ENCODE measurements at places on chromosomes 11 and 22.

DNA sequence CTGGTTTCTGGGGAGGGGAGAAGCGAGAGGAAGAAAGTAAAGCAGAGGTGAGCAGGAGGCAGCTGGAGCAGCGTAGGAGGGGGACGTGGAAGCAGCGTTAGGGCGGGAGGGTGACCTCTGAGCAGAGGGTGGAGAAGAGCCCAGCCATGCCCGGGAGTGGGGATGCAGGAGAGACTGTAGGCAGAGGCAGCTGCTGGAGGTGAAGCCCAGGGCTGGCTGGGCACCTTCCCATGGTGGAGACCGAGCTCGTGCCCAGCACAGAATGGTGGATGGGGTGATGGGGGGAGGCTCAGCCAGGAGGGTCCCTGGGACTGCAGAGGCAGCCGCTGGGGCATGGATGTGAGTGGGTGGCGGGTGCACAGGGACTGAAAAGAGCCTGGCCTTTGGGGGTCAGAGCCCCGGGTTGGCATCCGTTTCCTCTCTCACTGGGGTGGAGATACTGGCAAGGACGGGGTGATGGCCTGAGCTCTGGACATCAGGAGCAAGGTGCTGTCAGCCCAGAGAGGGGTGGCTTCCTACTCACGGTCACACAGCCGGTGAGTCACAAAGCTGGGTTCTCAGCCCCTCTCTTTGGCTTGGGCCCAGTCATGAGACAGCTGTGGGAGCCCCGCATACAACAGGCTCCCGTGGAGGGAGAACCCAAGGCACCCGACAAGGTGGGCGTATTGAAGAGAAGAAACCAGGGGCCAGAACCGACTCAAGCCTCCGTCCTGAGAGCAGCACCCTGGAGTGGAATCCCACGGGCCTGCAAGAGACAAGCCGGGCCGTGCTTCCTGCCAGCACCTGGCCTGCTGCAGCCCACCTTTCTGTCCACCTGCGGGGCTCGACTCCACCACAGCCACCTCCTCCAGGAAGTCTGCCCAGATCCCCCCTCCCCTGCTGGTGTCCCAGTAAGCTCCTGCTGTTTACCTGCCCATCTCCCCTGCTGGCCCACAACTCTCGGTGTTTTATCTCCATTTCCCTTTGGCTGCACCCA, 45.8 kb upstream of the FGF3 start:
- no peak for DNase-seq

- no peak for DNase-seq
Observed at GRCh38 chr11:118980191-118980881, 8.8 kb downstream of the FOXR1 start.

GRCh38 chr22:47303161-47303890, 540.9 kb downstream of the TBC1D22A start:
- no peak for DNase-seq

DNA sequence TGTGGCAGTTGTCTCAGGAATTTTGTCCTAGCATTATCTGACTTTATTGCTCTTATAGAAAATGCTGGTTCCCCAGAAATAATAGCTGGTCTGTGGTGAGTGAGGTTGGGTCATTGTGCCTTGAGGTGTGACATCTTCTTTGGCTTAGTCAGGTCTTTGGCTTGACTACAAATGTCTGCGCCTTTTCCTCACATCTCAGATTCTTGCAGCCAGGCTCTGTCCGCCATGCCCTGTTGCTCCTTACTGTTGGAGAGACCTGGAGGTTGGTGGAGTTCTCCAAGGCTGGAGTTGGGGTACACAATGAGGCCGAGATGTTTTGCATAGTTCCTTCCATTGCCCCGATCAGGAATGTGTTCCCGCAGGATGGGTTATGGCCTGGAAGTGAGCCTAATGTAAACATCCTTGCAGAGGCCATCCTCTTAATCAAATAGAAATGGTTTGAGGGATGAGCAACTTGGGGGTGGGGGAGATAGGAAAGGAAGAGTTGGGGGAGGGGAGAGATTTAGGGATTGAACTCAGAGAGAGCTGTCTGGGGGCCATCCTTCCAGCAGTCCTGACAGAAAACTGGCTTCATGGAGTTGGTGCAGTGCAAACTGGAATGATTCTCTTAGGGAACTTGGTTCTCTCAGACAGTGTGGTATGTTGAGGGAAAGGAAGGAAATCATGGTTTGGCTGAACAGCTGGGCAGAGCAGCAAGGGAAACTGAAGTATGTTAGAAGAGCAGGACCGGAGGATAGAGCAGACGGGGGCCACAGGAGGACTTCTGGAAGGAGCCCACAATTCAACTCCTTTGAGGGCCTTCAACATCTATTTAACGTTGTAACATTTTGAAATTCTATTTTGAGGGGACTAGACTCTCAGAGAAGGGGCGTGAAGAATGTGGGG, 49.9 kb downstream of the ZBTB16 start:
- no peak for DNase-seq

- DNase-seq, result no peak
Observed at GRCh38 chr11:99693941-99694492, 673.3 kb downstream of the CNTN5 start.

DNA sequence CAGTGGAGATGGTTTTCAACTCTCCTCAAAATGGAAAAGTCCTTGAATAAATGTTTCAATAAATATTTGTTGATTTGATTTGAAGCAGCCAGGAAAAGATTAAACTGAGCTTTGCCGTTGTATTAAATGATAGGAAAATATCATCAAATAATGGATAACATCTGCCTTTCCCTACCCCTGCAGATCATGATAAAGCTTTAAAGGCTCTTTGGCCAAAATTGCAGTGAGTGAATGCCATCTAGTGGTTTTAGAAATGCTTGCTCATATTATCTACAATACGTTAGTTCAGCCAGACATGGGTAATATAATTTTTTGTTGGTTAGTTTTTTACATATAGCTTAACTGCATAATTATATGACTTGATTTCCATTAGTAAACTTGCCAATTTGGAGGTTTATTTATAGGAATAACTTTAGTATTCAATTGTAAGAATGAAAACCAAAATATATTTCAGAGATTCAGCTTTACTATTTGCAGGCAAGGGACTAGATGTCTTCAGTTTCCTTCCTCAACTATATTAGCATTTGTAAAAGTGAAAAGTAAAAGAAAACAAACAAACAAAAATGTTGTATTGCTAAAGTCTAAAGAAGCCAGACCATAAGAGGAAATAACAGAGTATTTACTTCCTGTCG, 159.2 kb downstream of the MSANTD4 start:
- DNase-seq, result peak; percentile 10

DNA sequence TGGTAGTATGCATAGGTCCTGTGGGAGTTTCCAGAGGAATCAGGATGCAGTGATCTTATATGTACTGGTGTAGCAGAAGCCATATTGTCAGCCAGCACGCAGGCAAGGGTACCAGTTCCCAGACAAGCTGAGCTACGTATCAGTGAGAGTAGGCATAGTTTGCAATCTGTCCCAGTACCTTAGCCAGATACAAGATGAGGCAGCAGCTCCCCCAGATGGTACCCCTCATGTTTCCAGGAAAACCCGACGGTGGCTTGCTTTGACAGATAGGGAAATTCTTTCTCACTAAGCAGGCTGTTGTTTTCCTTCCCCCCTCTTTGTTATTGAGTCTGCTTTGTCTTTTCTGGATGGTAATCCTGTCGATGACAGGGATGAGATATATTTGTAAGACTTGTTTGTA, 109.7 kb upstream of the RRM1 start:
- DNase-seq, result no peak

DNA sequence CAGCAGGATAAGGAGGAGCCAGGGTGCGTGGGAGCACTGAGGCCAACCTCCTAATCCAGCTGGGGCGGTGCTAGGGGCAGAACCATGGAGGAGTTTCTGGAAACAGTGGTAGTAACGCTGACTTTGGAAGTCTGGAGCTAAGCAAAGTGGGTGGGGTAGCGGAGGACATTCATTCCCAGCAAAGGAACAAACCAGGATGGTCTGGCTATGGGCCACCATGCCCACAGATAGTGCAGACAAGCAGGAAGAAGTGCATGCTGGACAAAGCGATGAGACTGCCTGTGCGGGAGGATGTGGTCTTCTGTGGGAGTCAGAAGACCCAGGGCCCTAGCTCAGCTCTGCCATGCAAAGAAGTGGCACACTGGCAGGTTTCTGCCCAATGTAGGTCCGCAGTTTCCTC, 71.6 kb upstream of the CSNK2A3 start:
- DNase-seq, result no peak

GRCh38 chr11:68311160-68312116, 953 bp upstream of the LRP5 start:
- no peak for DNase-seq

- no peak for DNase-seq
Observed at GRCh38 chr11:34650528-34650927, 29.6 kb downstream of the EHF start.

GRCh38 chr22:31086703-31087330, 5.7 kb downstream of the SMTN start:
- DNase-seq, result no peak

GRCh38 chr11:126748793-126749192, 251.8 kb downstream of the KIRREL3 start:
- no peak for DNase-seq

DNA sequence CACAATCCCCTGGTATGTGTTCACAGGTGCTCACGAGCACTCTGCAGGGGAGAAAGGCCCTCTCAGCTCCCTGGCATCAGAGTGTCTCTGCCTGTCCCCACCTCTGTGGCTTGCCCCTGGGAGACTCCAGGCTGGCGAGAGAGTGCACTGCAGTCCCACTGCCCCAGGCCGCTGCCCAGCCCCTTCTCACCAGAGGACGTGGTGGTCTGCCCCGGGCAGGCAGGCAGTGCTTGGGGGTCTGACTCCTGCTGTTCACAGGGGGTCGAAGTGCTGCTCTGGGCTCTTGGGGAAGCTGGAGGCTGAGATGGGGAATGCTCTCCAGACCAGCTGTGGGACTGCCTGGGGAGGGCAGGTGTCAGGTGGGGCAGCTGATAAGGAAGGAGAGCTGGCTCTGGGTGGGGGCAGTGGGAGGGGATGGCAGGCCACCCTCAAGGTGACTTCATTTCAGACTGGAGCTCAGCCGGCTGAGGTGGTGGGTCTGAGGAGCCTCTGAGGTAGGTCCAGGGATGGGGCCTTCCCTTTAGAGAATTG, 151.0 kb upstream of the B3GAT1 start:
- DNase-seq, result no peak

GRCh38 chr22:42581762-42582716, 28.3 kb downstream of the SERHL2 start:
- DNase-seq, result no peak

DNA sequence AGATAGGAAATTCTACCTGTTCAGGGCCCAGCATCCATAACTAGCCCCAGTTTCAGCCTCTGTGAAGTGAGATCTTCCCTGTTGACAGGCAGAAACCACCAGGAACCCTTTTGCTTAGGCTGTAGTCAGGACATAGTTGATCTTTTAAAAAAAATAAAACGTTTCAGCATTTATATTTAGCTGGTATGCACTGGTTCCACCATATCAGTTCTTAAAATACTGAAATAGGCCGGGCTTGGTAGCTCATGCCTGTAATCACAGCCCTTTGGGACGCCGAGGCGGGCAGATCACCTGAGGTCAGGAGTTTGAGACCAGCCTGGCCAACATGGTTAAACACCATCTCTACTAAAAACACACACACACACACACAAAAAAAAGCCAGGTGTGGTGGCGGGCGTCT, 35.3 kb downstream of the GALNT18 start:
- no peak for DNase-seq

DNA sequence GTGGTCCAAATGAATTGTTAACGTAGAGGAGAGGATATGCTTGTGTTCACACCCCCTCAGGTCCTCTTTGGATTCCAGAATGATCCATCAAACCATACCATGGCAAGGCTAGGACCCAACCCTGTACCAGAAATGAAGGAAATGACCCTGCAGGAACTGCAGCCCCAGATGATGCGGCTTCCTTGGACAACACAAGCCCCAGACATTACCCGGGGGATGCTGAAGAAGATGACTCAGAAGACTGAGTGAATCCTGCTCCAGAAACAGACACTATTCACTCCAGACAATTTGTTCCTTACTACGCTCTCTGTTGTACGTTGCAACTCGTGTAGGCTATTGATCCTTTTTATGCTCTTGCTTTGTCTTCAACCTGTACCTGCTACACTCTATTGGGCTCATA, 15.2 kb upstream of the MTMR2 start:
- DNase-seq, result no peak

- peak; percentile 21 for DNase-seq
Observed at GRCh38 chr22:27726686-27727449, 74.7 kb downstream of the MN1 start.

DNA sequence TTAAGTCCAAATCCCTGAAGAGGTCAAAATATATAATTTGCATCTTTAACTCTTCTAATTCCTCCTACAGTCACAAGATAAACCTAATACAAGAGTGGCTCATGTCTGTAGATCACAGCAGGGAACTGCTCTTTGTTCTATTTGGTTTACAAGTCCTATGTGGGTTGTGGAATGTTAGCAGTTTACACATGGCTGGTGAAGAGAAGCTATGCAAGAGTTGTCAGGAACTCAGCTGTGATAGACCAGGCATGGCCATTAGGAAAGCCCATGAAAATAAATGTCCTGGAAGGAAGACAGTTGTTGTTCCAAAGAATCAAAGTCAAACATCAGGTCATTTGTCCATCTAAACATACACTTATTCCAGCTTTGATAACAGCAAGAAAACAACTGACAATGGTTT, 312.4 kb upstream of the PITPNB start:
- no peak for DNase-seq

- no peak for DNase-seq
Observed at GRCh38 chr22:41240377-41241132, at the start of gene CHADL. Gene CHADL (minus strand): TSS chr22:41240931. CDS start chr22:41240881, 50 bp downstream.

DNA sequence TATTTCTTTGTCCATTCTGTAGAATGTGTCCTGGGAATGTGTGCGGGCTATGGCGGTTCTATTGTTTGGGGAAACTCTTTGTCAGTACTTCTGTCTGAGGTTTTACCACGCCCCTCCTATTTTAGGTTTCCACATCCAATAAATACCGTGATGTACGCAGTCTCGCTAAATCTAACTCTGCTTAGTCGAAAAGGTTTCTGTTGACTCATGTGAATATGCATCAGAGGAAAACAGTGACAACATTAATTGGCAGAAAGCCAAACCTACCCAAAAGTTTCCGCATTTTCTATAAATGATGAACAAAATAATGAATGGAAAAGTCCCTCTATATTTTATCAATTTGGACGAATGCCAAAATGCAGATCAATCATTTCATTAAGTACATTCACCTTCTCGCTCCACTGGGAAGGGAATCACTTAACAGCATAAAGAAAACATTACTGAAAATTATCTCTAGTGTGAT, 143.4 kb downstream of the MAML2 start:
- DNase-seq, result peak; percentile 60

GRCh38 chr22:27699383-27700019, 102.1 kb downstream of the MN1 start:
- DNase-seq, result no peak

- DNase-seq, result no peak
Observed at GRCh38 chr11:66192181-66192863, 76.1 kb upstream of the RAB1B start.

- DNase-seq, result no peak
Observed at GRCh38 chr11:24311974-24312373, 184.9 kb upstream of the LUZP2 start.

GRCh38 chr11:115221461-115222069, 282.6 kb downstream of the CADM1 start:
- no peak for DNase-seq
